ENCODE measurements at places on chromosomes 11 and 22. TPM values are rescaled to one million over a fixed set of nuclear protein-coding genes. Genes with fewer than 3 reads are reported as not detected.

GRCh38 chr22:46563381-46564083 lies 26.1 kb upstream of the CELSR1 start:
- no peak for DNase-seq
- no peak overlapping the region for H3K27ac ChIP-seq
- H3K4me3 ChIP-seq: no peak overlapping the region
- no peaks in the 10 kb centered on the region for H3K27me3 ChIP-seq
- H3K36me3 ChIP-seq: no peaks in the 10 kb centered on the region

DNA sequence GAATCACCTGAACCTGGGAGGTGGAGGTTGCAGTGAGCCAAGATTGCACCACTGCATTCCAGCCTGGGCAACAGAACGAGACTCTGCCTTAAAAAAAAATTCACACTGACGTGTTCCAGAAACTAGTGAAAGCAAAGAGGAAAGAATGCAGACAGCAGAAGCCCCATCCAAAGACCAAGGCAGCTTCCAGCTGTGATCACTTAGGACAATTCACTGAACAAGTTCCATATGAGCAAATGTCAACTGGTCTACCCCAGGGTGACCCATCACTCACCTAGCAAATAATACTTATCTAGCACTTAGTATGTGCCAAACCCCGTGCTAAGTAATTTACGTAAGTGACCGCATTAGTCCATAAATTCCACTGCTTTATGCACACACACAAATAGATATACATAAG lies 138.9 kb downstream of the LARGE1 start:
- H3K27me3 ChIP-seq: no peaks in the 10 kb centered on the region
- peaks cover 4% of the 10 kb centered on the region for H3K4me1 ChIP-seq
- no peak overlapping the region for H3K4me3 ChIP-seq

GRCh38 chr11:56890584-56891305 lies 98.0 kb upstream of the OR5AK2 start:
- no peaks in the 10 kb centered on the region for H3K27me3 ChIP-seq
- no peaks in the 10 kb centered on the region for H3K4me1 ChIP-seq
- H3K36me3 ChIP-seq: no peaks in the 10 kb centered on the region
- no peak overlapping the region for H3K27ac ChIP-seq

- no peak overlapping the region for H3K4me3 ChIP-seq
- no peak for DNase-seq
- no peak overlapping the region for H3K27ac ChIP-seq
- H3K4me1 ChIP-seq: peaks cover 30% of the 10 kb centered on the region
- H3K36me3 ChIP-seq: no peaks in the 10 kb centered on the region
- no peaks in the 10 kb centered on the region for H3K27me3 ChIP-seq
Measured at GRCh38 chr22:42682113-42682851, 33.1 kb upstream of the CYB5R3 start.

GRCh38 chr22:20219667-20220628 lies 48.2 kb downstream of the RTN4R start:
- no peaks in the 10 kb centered on the region for H3K27me3 ChIP-seq
- no peak overlapping the region for H3K4me3 ChIP-seq
- no peak for DNase-seq
- no peaks in the 10 kb centered on the region for H3K36me3 ChIP-seq
- H3K27ac ChIP-seq: no peak overlapping the region

- DNase-seq: no peak
- no peak overlapping the region for H3K4me3 ChIP-seq
- H3K27me3 ChIP-seq: no peaks in the 10 kb centered on the region
- peaks cover 7% of the 10 kb centered on the region for H3K4me1 ChIP-seq
- peaks cover 2% of the 10 kb centered on the region for H3K36me3 ChIP-seq
- H3K27ac ChIP-seq: no peak overlapping the region
Measured at GRCh38 chr22:33520904-33521780, 399.1 kb downstream of the LARGE1 start.

- no peak for DNase-seq
- no peak overlapping the region for H3K4me3 ChIP-seq
- peaks cover 11% of the 10 kb centered on the region for H3K4me1 ChIP-seq
- no peak overlapping the region for H3K27ac ChIP-seq
Measured at GRCh38 chr11:130513132-130513531, 64.7 kb downstream of the ADAMTS15 start.

- no peaks in the 10 kb centered on the region for H3K4me1 ChIP-seq
- no peak for DNase-seq
- no peaks in the 10 kb centered on the region for H3K27me3 ChIP-seq
- H3K27ac ChIP-seq: no peak overlapping the region
- no peak overlapping the region for H3K4me3 ChIP-seq
Measured at GRCh38 chr11:35237860-35238715, 99.1 kb downstream of the CD44 start.

DNA sequence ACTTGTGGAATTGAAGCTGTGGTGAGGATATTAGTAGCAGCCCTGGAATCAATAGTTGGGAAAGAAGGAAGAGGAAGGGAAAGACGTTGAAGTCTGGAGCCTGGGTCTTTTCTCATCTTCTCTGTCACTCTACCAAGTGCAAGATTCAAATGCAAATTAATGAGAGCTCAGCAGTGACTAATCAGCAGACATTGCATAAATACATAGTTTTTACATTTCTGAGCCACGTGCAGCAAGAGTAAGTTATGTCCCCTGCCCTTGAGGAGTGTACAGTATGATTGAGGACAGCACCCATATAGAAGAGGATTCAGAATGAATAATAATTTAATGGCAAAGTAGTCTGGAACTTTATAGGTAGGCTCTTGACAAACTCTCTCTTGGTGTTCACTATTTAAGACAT lies 23.8 kb downstream of the CTR9 start:
- H3K27ac ChIP-seq: no peak overlapping the region
- no peak for DNase-seq
- no peaks in the 10 kb centered on the region for H3K4me1 ChIP-seq
- H3K4me3 ChIP-seq: no peak overlapping the region
- H3K27me3 ChIP-seq: no peaks in the 10 kb centered on the region

GRCh38 chr11:3223932-3224381 lies 5.3 kb upstream of the MRGPRG start:
- peaks cover 23% of the 10 kb centered on the region for H3K4me1 ChIP-seq
- no peak overlapping the region for H3K4me3 ChIP-seq
- peaks cover 21% of the 10 kb centered on the region for H3K36me3 ChIP-seq
- H3K27me3 ChIP-seq: no peaks in the 10 kb centered on the region
- DNase-seq: no peak

GRCh38 chr11:69466039-69466438 lies 15.4 kb upstream of the LINC01488 start:
- peaks cover 22% of the 10 kb centered on the region for H3K4me1 ChIP-seq

- H3K4me3 ChIP-seq: no peak overlapping the region
- H3K27me3 ChIP-seq: no peaks in the 10 kb centered on the region
- no peak overlapping the region for H3K27ac ChIP-seq
- peaks cover 4% of the 10 kb centered on the region for H3K4me1 ChIP-seq
- H3K36me3 ChIP-seq: no peaks in the 10 kb centered on the region
- no peak for DNase-seq
Measured at GRCh38 chr11:36753960-36754359, 155.9 kb upstream of the RAG2 start.

The GLYAT gene
- 0.59 TPM for polyA plus RNA-seq

The TMPRSS13 gene
- polyA plus RNA-seq: 0.35 TPM

The LDLRAD3 gene
- 21.6 TPM for polyA plus RNA-seq

Measured in spinal cord (tissue), 10 donors.